ENCODE measurements at places on chromosomes 1 and 21. TPM values are rescaled to one million over a fixed set of nuclear protein-coding genes. Genes with fewer than 3 reads are reported as not detected.

The SLC25A34 gene
- 0.83 TPM for total RNA-seq

The IL20 gene
- total RNA-seq: not detected

The PERM1 gene
- total RNA-seq: not detected

The CRYAA gene
- total RNA-seq: not detected

The PM20D1 gene
- not detected for total RNA-seq

GRCh38 chr1:168280296-168280927, at the start of gene TBX19:
Gene TBX19 (plus strand): TSS chr1:168280877. CDS start chr1:168281091, 214 bp downstream.
- H3K4me3 ChIP-seq: no peak within 1 kb of the TSS
- no peaks in the 10 kb centered on the region for H3K36me3 ChIP-seq
- no peaks in the 10 kb centered on the region for H3K4me1 ChIP-seq
- no peak for DNase-seq
- no peaks in the 10 kb centered on the region for H3K27me3 ChIP-seq

DNA sequence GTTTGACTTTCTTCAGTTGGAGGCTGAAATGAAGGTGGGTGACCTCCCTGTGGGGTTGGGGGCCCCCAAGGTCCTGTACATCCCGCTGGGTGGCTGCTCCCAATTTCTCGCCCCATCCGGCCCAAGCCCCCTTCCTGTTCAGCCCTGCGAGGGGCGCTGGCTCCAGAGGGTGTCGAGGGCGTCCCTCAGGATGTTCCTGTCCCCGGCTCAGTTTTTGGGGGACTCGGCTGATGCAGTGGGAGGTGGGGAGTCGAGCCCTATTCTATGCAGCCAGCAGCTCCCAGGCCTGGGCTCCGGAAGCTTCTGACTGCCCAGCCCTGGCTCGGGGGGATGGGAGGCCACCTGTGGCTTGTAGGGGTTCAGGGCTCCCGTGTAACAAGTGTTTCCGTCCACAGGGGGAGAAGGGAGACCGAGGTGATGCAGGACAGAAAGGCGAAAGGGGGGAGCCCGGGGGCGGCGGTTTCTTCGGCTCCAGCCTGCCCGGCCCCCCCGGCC, 38.2 kb downstream of the SLC19A1 start:
- H3K4me3 ChIP-seq: no peak overlapping the region
- H3K27ac ChIP-seq: no peak overlapping the region
- DNase-seq: no peak
- H3K4me1 ChIP-seq: peaks cover 6% of the 10 kb centered on the region
